ENCODE measurements at places on chromosomes 5 and 9.

- no peak for DNase-seq
These were observed 1865.3 kb upstream of the CDH9 start for GRCh38 chr5:28903643-28904042.

- no peak for DNase-seq
These were observed 253.5 kb downstream of the SEC61B start for GRCh38 chr9:99475401-99476065.

DNA sequence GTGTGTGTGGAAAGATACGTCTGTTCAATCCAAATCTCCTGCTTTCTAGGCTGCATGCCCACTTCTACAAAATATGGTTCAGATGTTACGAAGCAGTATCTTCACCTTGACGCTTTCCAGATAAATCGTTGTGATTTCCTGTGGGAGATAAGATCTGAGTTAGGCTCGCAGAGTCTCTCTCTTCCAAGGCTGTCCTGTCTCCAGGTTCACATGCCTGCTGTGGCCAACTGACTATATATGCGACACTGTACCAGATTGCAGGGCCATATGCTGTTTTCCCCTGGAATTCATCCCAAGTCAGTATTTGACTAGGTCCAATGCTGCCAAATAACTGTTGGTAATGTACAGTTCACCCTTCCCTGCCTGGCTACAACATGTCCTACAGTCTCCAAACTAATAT lies 47.9 kb downstream of the TMEM252 start:
- DNase-seq: no peak

DNA sequence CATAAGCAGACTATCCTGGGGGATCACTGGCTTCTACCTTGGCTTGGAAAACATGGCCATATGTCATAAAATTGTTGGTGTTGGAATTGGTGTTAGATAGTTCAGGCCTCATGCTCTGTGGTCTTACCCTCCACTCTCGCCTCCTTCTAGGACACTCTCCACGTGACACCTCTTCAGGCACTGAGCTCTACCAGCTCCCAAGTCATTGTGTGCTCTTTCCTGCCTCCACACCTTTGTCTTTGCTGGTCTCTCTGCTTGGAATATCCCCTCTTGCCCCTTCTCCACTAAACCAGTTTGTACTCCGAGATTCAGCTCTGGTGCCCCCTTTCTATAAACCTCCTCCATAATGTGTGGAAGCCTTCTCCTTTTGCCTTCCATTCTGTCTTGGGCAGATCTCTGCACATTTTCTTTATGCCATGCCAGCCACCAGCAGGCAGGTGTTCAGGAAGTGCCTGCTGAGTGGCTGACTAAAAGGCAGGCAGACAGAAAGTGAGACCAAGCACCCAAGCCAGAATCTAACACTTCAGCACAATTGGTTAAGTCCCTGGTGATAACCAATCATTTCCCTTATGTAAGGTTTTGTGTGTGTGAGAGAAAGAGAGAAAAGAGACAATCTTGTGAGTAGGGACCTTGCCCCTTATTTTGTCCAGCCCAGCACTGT lies 37.7 kb downstream of the SAR1B start:
- DNase-seq: no peak

- peak; percentile 92 for DNase-seq
These were observed at the start of gene TTF1 for GRCh38 chr9:132406554-132407122. Gene TTF1, minus strand, starts transcription at chr9:132406840. Its CDS starts 4,019 bp downstream, at chr9:132402821.

GRCh38 chr9:129383019-129383560 lies 205.0 kb upstream of the IER5L start:
- DNase-seq: no peak

DNA sequence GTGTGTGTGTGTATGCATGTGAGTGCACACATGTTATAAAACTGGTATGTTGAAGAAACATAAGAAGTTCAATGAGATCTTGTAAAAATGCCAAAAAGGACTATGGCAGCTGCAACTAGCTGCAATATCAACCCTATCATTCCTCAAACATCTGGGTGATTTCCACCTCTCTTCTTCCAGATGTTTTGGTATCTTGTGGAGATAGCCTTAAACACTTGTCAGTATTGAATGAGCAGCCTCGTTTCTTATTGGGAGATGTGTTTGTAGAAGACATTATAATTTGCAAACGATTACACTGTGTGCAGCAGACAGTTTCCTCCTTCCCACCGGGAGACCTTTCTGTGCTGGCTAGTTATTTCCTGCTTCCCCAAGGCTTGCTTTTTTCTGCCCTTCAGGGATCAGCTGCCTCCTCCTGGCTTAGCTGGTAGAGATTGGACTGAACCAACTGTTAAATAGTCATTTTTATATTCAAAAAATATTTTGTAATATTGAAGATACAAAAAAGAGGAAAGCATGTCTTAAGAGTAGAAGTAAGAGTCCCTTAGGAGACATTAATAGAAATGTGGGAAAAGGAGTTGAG lies 168.4 kb upstream of the MPDZ start:
- DNase-seq: no peak

DNA sequence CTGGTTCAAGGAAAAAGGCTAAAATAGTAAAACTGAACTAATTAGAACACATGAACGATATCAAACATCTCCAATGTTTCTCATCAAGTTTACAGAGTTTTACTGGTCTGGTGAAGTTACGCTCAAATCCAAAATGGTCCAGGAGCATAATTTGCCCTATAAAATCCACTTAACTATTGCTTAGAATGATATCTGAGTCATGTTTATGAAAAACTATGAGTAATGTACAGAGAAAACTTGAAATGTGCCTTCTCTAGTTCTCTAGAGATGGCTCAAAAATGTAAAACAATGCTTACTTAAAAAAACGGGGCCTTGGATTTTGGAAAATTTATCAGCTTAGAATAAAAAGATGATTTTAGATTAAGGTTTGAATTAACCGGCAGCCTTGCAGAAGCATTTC lies 108.1 kb downstream of the FBXW11 start:
- DNase-seq: no peak

DNA sequence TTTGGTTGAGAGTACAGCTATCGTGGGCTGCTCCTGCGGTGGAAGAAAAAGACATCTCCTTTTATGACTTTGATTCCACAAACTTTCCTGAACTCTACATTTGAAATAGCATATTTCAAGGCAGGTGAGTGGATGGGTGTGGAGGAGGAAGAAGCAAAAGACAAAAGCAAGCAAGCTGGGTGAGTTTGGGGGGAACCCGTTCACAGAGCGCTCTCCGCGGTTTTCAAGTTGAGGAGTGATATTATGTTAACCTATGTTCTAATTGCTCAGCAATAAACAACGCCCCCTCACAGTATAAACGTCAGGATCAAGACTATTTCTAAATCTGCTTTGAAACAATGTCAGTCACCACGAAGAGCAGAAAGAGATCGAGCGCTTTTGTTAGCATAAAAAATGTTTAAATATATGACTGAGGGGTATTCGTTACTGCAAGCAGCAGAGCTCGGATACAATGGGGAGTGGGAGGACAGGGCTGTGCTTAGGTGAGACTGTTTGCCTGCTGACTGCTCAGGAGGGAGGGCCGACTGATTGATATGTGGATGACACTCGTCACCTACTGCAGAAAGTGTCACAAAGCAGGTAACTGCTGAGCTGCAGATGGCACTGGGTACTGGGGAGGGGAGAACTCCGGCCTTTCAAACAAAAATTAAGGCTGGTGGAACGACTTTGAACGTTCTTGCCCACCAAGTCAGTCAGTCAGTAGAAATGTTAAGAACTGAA lies 236.5 kb downstream of the DRD1 start:
- DNase-seq: no peak

GRCh38 chr9:91856419-91856818 lies 93.6 kb downstream of the ROR2 start:
- DNase-seq: no peak

DNA sequence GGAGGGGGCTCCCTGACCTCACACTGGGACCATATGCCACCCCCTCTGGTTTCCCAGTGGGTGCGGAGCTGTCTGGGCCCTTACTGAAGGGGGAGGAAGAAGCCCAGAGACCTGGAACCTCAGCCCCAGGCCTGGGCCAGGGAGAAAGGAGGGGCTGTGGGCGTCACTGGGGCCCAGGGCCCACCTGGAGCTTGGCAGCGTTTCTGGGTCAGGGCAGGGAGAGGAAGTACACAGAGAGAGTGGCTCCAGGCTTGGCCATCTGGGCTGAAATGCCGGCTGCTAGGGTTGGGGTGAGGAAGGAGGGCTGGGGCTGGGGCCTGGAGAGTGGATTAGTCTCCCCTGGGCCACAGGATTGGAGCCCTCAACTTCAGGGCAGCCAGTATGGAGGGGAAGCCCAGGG lies 6.4 kb upstream of the DAB2IP start:
- DNase-seq: no peak

- no peak for DNase-seq
These were observed 1066.3 kb upstream of the NUDT12 start for GRCh38 chr5:104628911-104629310.

GRCh38 chr9:133327834-133328484 lies 8.0 kb downstream of the SURF6 start:
- DNase-seq: no peak

GRCh38 chr9:125649315-125649714 lies 57.7 kb downstream of the MAPKAP1 start:
- DNase-seq: no peak

DNA sequence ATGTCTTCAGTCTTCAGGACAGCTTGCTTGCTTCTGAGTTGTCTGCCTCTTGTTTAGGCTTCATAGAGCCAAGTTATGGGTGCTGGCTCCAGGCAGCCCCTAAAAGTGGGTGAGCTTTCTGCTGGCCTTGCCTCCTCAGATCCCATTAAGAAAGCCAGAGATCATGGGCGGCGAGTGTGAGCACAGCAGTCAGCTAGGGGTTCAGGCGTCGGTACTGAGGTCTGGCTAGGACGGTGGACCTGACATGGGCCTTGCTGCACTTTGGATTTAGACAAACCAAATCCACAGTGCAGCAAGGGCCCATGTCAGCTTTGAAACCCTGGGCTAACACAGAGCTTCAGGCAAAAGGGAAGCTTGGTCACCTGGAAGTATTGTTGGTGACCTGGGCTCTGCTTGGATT lies 17.6 kb downstream of the PSAT1 start:
- DNase-seq: no peak

GRCh38 chr9:104092875-104093600 lies 1.1 kb upstream of the SMC2 start:
- DNase-seq: no peak

DNA sequence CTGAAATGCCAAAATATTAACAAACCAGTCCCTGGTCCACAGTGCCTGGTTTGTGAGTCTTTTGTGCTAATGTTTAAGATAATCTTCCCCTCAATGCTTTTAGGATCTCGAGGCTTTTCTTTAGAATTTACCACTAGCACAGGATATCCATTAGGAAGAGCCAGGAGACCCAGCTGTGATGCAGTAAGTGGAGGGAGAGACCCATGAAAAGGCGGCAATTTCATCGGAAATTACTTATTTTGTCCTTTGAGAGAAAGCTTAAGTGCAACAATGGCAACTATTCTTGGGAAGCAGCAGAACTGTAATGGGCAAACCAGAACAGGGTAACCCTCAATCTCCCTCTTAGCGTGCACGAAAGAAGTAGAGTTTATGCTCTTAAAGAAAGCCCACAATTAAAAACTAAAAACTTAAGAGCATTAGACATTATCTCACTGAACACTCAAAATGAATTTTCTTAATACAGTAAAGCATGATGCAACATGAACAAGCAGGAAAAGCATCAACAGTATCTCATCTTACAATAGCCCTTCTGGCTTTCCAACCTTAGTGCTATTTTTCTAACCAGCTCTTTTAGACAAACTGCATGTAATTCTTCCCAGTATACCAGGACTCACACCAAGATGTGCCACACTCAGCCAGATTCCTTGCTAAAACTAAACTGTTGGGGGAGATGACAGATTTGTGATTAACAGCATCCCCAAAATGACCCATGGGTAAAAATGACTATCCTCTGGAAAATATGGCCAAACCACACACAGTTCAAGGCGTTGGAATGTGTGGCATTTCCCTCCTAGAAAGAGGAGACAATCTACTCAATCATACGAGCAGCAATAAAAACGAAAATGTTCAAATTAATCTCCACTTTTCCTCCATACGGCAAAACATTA lies 36.4 kb downstream of the PWWP2A start:
- no peak for DNase-seq

DNA sequence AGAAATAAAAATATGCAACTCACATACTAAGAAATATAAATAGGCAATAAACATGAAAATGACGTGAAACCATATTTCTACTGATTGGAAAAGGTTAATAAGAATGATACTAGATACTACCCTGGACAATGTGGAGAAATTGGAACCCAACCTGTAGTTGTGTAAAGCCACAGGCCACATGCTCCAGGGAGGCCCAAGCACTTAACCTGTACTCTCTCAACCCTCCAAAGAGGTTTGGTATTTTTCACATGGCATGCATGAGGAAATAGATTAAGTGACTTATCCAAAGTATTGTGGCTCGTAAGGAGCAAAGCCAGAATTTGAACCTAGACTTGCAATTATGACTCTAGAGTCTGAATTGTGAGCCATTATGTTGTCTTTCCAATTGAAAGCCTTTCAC lies 13.4 kb downstream of the LIFR start:
- no peak for DNase-seq

- peak; percentile 67 for DNase-seq
These were observed 56.4 kb downstream of the NEURL1B start for GRCh38 chr5:172697123-172698121.

DNA sequence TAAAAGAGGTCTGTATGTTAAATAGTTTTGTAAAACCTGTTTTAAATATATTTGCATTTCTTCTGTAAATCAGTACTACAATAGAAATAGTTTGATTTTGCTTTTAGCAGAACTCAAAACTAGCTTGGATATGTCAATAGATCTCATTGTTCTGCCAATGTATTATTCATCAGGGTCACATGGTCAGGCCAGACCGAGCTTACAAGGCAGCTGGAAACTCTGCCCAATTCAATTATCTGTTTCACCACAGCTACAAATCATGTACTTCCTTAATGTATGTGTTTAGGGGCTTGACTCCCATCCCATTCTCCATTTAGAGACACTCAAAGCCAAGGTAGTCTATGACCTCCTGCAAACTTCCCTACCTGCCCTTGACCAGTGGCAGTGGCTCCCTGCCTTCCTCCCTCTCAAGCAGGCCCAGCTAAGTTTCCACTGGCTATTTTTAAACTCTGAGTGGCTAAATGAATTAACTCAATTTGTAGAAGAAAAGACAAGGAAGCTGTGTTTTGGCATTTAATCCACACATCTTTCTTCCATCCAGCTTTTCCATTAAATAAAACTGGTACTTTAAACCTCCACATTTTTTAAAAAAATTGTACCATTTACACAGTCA lies 46.4 kb upstream of the SELENOP start:
- DNase-seq: no peak

DNA sequence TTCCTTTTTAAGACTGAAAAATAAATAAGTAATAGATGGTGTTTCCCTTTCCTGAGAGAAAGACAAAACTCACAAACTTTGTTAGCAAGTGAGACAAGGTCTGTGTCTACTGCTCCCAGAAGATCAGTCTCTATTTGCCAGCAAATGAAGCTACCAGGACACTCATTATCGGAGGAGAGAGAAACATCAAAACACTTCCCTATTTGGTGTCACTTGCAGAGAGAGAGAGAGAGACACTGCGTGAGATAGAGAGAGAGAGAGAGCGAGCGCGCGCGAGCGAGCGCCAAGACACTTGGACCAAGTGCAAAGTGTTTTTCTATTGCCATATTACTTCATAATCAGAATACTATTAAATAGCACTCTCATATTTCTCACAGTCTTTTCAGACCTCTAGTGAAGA lies 142.7 kb downstream of the KCNN2 start:
- no peak for DNase-seq

GRCh38 chr9:98037357-98037756 lies 19.2 kb upstream of the NANS start:
- DNase-seq: no peak
